Glutamatergic neuron (in vitro differentiated cells): ENCODE measurements at places on chromosomes 6 and 20. TPM values are rescaled to one million over a fixed set of nuclear protein-coding genes. Genes with fewer than 3 reads are reported as not detected.

Gene AMD1
- total RNA-seq, result 26.1 TPM

Gene BPIFB1
- total RNA-seq, result not detected

Gene EFCAB8
- not detected for total RNA-seq

Gene MATN4
- not detected for total RNA-seq

Gene CENPW
- 13.0 TPM for total RNA-seq

Gene OOEP
- not detected for total RNA-seq

Gene MYMX
- 0.91 TPM for total RNA-seq

Gene EPPIN
- not detected for total RNA-seq

Gene MAP1LC3A
- 143 TPM for total RNA-seq
